Large intestine (tissue), 12 donors: ENCODE measurements at places on chromosomes 1 and 21. TPM values are rescaled to one million over a fixed set of nuclear protein-coding genes. Genes with fewer than 3 reads are reported as not detected.

Gene HTR6
- polyA plus RNA-seq: 0.07 TPM

Gene OR6N1
- polyA plus RNA-seq: not detected

Gene OR2L2
- 0.52 TPM for polyA plus RNA-seq

Gene IL12RB2
- 1.1 TPM for polyA plus RNA-seq

Gene TSSK3
- 6.1 TPM for polyA plus RNA-seq

Gene GRIK3
- 4.5 TPM for polyA plus RNA-seq

Gene FAM78B
- polyA plus RNA-seq: 3.5 TPM

Gene CLIC6
- polyA plus RNA-seq: 18.2 TPM

Gene CCDC181
- 1.3 TPM for polyA plus RNA-seq

Gene IRF6
- polyA plus RNA-seq: 68.0 TPM

Gene ADAMTS1
- polyA plus RNA-seq: 32.5 TPM

Gene LCE3D
- polyA plus RNA-seq: not detected

Gene GPX7
- 38.6 TPM for polyA plus RNA-seq

Gene MOB3C
- polyA plus RNA-seq: 15.6 TPM

Gene CLCA1
- polyA plus RNA-seq: 2,132 TPM

Gene RORC
- 8.7 TPM for polyA plus RNA-seq

Gene B3GALT2
- polyA plus RNA-seq: 4.9 TPM

DNA sequence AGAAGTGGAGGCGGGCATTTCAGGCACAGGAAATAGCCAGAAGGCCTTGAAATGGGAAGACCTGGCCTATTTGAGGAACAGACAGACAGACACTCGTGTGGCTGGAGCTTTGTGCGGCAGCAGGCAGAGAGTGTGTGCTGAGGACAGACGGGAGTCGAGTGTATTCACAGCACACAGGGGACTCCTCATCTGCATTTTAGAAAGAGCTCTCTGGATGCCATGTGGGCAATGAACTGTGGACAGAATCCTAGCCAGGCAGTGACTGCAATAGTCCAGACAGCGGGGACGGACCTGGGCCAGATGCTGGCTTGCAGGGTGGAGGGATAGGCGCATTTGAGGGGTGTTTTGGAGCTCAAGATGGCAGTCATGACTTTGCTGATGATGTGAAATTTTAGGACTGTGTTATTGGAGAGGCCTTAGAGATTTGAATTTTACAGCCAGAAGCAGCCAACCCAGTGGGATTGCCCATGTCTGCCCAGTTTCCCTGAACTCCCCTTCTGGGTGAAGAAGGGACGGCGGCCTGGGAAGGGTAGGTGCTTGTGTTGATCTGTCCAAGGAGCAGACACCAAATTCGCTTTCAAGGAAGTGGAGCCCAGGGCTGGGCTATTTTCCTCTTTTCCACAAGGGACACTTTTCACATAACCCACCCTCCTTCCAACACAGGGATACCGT, 43.7 kb downstream of the CHAF1B start:
- no peak for DNase-seq

DNA sequence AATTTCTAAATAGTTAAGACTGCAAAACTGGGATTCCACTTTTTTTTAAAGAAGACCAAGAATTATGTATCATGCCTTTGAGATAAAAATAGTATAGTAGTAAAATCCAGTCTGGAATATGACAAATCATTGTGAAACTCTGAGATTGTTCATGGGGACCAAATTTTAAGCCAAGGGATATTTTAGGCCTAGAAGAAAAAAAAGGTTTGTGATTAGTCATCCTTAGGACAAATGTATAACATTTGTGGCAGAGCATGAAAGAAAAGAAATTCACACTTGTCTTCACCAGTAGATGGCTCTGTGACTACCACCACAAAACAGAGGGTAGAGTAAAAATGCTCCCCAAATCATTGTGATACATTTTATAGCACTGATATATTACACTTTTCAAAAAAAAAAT, 226.1 kb downstream of the KCTD3 start:
- DNase-seq: no peak

GRCh38 chr1:62194651-62195544, at the start of gene L1TD1:
TSS of gene L1TD1 (plus strand) at chr1:62194849. CDS start at chr1:62206629, 11,780 bp downstream.
- peak; percentile 67 for DNase-seq

GRCh38 chr1:31155216-31155806, 84.4 kb downstream of the NKAIN1 start:
- DNase-seq: peak; percentile 83

GRCh38 chr1:207109004-207109403, 5.0 kb downstream of the C4BPA start:
- peak; percentile 61 for DNase-seq

DNA sequence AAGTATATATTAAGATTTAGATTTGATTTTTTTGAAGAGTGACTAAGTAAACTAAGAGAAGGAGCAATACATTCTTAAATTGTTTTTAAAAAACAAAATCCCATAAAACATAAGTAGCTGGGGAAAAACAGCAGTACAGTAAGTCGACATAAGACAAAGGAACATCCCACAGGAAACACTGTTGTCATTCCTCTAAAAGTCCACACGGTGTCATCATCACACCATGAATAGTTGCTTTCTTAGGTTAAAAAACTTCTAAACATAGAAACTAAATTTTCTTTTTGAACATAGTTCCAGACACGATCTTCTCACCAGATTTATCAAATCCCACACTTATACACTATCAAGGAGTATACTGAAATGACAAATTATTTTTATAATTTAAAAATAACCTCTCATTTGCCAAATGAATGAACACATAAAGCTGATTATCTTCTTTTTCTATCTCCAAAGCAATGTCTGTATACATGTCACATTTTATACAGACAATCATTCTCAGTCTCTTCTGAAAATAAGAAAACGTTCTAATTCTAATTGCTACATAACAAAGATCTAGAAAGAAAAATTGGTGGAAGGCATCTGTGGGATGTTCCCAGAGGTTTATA, 15.8 kb downstream of the ODF2L start:
- DNase-seq: peak; percentile 30

DNA sequence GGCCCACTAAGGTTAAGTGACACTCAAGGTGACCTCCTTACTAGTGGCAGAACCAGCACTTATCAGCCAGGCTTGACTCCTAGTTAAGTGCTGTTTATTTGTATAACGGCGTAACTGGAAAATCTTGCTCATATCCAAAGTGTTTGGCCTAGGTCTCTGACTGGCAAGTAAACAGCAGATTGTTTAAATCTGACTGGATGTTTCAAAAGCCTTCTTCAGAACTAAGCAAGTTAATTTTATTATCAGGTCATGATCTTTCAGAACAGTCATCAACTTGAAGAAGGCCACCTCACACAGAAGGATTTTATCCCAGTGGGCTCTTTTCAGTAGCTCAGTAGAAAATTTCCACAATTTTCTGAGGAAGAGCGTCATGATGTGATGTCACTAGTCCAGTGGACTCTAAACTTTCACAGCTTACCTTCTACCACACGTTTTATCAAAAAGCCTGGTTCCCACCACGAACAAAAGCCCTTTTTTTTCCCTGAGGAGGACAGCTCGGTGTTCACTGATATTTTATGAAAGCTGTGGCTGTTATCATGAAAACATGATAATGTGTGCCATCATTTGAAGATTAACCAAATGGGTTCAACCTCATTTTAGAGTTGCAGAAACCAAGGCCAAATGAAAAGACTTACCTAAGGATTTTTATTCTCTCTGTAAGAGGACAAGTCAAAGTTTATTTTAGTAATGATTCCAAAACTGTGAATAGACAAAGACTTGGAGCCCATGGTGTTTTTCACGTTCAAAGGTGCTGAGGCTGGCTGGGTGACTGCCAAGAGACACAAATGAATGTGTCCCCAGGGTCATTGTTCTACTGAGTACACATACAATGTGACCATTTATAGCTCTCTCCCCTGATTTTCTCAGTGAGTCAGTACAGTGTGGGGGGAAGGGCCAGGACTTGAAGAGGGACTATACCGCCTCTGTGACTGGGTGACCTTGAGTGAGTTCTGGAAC, 9.1 kb downstream of the SGIP1 start:
- peak; percentile 91 for DNase-seq

GRCh38 chr21:39022863-39023693, 160.2 kb downstream of the PSMG1 start:
- no peak for DNase-seq

DNA sequence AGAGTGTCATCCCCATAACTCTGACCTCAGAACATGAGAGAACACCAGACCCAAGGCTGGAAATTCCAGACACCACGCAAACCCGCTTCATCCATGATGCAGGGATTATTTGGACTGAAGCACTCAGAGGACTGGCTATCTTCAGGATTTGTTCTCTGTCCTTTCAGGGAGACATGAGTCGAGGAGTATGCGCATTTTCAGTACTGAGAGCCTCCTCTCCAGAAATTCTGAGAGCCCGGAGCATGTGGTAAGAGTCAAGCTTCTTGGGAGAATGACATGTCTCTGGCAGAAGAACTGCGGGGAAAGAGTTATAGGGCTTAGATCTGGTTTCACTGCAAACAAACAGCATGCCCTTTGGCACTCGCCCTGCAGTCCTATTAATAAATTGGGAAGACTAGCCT, 6.9 kb downstream of the LAX1 start:
- peak; percentile 28 for DNase-seq

DNA sequence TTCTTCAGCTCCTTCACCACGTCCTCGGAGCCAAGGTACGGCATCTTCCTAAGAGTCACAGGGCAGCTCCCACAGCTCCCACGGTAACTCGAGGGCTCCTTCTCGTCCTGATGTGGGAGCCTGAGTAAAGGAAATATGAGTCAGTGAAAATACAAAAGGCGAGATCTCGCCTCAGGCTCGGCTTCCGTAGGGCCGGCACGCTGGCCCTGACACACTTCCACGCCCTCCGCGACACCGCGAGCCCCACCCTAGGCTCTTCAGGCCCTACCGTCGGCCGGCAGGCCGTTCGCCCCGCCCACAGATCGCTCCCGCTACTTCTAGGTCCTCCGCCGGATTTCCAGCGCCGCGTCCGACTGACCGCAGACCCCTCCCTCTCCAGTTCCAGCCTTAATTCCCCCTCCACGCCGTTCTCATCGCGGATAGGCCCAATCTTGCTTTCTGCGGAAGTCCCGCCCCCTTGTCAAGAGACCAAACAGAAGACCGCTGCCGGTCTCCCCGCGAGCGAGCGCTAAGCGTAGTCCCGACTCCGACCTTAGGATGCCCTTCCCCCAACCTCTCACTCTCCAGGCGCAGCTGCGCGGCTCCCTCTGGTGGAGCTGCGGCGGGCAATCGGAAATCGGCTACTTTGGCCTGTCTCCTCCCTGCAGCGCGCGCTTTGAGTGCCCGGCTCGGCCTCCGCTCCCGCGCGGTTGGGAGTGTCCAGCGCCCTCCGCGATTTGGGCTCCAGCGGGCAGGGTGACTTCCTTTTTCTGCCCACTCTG, at the start of the genes AP4B1 and DCLRE1B:
Gene AP4B1, minus strand, starts transcription at position 126 of the 761 bp plus-strand sequence. Its CDS starts 82 bp downstream, at position 44.
Gene DCLRE1B, plus strand, starts transcription at position 653 of the 761 bp plus-strand sequence. CDS start 261 bp downstream, outside the sequence.
- DNase-seq: peak; percentile 99

DNA sequence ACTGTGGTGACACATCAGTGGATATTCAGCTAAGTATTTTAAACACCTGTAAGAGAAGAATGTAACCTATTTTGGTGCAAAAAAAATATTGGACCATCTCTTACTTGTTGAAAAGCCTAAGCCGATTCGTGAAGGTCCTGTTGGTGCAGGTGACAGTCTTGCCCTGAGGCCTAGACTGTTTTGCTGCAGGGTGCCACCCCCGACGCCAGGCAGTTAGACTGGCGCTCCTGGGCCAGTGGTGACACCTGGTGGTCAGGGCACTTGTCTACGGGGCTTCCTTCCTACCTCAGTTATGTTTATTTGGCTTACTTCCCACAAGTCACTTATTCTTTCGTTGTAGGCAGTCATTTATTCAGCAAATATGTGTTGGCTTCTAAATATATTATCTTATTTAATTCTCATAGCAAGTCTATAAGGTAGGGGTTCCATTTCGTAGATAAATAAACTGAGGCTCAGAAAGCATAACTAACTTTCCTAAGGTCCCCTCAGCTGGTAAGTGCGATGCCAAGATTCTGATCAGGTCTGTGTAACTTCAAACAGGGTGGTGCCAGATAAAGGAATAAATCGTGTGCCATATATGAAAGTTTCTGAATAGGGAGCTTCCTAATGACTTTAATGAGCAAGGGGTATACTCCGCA, 1.9 kb downstream of the EEIG2 start:
- DNase-seq: peak; percentile 72

GRCh38 chr1:235259133-235259778, 68.7 kb downstream of the ARID4B start:
- DNase-seq: no peak

- no peak for DNase-seq
Measured at GRCh38 chr1:228487336-228488124, at the start of gene RNF187. TSS of gene RNF187 (plus strand) at chr1:228487382.

- DNase-seq: peak; percentile 50
Measured at GRCh38 chr1:167599957-167600581, 30.0 kb upstream of the RCSD1 start.

- DNase-seq: peak; percentile 58
Measured at GRCh38 chr1:225651872-225652728, 823 bp downstream of the ENAH start.

DNA sequence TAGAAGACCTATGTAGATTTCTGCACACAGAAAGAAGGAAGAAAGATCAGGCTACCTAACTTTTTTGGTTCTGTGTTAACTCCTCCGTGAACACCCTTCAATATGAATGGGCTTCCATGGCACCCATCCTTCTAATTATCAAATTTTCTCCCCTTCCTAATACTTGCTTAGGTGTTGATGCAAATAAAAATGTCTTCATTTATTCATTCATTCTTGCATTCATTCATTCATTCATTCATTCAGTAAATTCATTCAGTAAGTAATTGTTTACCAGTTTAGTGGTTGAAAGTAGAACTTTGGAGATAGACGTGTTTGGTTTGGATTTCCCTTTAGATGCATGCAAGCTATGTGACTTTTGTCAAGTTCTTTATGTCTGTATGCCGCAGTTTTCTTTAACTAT, 4.6 kb downstream of the CHI3L2 start:
- no peak for DNase-seq

- DNase-seq: peak; percentile 80
Measured at GRCh38 chr1:192805832-192806323, 3.0 kb upstream of the RGS2 start.

DNA sequence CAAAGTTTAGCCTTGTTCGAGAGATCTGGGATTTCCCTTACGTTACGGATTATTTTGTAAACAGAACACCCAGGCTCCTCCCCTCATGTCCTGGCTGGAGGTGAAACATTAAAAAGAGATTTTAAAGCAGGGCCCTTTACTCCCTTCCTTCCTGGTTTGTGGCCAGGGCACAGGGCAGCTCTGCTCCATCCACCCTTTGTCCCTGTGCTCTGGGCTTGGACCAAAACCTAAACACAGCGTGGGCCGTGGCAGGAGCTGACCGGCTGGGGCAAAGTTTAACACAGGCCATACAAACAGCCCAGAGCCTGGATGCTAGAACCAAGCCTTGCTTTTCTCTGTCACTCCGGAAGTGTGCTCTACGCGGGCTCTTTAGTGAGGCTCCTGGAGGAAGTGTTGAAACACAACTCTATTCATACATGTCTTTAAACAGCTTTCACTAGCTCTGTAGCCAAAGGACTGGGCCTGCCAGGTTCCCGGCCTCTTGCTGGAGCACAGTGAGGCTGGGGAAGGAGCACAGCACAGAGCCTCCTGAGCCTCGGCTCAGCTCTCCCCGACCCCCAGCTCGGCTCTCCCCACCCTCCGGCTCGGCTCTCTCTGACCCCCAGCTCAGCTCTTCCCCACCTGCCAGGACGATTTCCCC, 84.7 kb downstream of the PDE9A start:
- DNase-seq: peak; percentile 55

GRCh38 chr1:16183765-16184556, 28.1 kb upstream of the EPHA2 start:
- no peak for DNase-seq
